ENCODE measurements at places on chromosomes 16 and 17. TPM values are rescaled to one million over a fixed set of nuclear protein-coding genes. Genes with fewer than 3 reads are reported as not detected.

Gene NLGN2
- 60.5 TPM for total RNA-seq

GRCh38 chr17:67902511-67903231 lies 77.4 kb downstream of the BPTF start:
- DNase-seq, result no peak

GRCh38 chr16:29821643-29822115 lies 1.4 kb downstream of the MVP start:
- DNase-seq, result no peak

- no peak for DNase-seq
These were observed 55.5 kb downstream of the YWHAE start for GRCh38 chr17:1344521-1344920.

DNA sequence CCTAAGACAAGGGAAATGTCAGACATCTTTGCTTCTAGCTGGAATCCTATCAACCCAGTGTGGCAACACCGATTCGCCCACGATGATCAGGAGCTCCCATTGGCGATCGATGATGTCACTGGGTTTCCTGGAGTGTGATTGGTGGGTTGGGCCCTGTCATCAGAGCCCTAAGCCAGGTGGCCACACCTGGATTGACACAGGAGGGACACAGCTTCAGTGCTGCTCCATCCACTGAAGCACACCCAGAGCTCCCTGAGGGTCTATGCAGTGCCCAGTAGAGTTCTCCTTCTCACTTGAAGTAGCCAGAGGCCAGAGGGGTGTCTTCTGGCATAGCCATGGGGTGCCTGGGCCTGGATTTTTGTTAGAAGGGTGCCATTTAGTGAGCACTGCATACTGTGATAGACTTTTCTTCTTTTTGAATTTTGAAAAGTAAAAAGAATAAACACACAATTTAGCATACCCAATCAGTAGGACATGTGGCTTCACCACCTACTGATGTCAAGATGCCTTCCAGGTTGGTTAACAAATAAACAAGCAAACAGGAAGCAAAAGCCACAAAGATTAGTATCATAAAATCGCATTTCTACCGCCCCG lies 77.6 kb downstream of the CMIP start:
- no peak for DNase-seq

GRCh38 chr17:81160306-81160705 lies 5.0 kb upstream of the PVALEF start:
- no peak for DNase-seq

DNA sequence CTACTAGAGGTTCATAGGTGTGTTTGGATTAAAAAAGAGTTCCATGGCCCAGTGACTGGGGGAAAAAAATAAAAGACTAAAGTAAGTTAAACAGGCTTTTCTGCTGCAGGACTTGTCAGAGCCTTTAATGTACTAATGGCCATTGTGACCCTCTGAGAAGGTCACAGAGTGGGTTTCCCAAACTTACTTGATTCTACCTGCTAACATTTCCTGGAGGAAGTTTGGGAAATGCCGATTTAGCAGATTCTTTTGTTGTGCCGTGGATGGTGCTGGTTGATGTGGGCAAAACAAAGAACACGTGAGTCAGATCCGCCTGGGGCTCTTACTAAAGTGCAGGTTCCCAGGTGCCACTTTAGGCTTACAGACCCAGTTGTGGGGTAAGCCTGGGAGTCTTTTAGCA lies 13.6 kb upstream of the STH start:
- no peak for DNase-seq

DNA sequence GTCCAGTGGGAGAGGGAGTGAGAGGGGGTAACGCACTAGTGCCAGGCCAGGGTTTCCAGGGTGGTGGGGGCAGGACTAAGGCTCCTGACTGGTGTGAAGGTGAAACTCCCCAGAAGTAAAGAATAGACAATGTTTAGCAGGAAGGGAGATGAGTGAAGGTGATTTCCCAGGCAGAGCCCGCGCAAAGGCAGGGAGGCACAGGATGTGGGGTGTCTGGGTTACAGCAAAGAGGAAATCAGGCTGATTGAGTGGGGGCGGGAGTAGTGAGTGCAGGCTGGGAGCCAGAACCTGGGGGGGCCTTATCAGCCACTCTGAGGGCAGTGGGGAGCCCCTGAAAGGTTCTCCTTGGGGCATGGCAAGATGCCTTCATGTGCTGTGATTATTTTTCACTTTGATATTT lies 167.5 kb downstream of the UTP18 start:
- no peak for DNase-seq

DNA sequence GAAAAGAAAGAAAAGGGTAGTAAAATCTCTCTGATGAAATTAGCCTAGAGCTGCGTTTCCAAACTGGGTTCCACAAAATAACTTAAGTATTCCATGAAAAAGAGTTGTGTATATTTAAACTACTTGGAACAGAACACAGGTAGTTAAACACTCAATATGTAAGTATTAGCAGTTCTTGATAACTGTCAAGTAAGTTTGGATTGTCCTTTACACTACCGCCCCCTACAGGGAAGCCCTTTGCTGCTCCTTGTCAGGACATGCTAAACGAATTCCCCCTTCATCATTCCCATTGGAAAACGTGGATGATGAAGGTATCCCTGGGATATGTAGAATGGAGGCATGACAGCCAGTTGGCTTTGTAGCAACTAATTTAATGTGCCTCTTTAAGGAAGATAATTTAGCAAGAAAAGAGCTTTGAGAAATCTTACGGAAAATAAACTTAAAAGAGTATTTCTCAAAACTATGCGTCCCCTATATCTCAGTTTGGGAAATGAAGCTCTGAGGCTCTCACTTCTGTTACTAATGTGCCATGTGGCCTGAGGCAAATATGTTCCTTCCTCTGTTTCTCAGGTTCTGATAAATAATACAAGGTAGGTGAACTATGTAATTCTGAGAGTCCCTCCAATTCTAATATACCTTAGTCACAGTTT lies 18.8 kb downstream of the NCBP3 start:
- DNase-seq, result peak; percentile 71

DNA sequence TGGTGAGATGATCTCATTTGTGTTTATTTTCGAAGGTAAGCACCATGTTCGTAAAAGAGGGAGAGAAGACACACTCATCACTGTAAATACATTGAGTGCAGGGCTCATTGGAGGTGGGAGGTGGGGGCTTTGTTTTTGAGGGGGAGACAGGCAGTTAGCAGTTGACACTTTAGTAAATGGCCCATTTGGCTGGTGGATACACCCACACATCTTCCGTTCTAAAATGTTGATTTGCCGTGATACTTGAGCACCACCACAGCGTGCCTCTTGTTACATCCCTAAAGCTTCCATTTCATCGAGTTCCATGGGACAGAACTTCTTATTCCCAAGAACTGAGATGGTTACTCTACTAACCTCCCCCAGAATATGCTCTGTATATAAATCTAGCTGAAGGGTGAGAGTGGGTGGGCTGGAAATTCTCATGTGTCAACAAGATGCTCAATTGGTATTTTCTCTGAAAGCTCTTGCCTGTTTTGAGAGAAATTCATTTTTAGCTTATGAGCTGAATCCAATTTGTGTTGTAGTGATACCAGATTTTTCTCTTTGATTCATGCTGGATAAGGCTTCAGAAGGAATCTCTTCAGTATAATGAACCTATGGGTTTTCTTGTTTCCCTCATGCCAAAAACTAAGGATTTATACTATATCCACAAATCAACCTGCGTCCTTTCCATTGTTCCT lies 314.3 kb downstream of the RBFOX1 start:
- DNase-seq, result no peak

DNA sequence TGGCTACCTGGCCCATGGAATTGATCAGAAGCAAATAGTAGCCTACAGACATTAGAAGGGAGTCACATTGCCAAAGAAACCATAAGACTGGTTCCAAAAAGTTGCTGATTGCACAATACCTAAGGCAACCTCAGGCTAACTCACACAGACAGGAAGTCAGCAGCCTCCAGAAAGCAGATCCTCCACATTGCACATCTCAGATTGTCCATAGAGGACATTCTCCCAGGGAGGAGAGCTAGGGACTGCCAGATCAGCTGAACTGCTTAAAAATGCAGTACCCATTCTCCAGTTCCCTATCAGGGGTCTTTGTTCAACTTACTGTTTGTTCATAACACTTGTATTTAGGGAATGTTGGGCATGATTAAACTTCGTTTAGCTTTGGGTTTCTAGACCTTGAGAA lies 4.2 kb downstream of the CCL3 start:
- no peak for DNase-seq

GRCh38 chr17:15123593-15124263 lies 141.4 kb downstream of the PMP22 start:
- no peak for DNase-seq
